ENCODE measurements at places on chromosomes 6 and 20.
A peak's percentile ranks its signal among the peaks of the same experiment; 100 is the strongest.

GRCh38 chr6:154123155-154123956 is 84.3 kb downstream of the OPRM1 start:
- DNase-seq, result no peak

DNA sequence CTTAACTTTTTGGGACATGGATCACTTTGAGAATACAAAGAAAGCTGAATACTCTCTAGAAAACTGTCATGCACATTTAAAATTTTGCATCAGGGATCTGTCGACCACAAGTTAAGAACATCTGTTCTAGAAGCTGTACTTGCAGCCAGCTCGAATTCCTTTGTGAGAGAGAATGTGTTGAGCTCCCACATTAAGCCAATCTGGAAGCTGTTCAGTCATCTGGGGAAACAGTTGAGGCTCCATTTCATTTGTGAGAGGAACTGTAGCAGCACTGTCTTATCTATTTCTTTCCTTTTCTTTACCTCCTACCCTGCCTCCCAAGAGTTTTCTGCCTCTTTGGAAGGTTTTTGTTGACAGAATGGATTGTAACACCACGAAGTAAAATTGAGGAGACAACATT is 50.8 kb downstream of the KAT14 start:
- no peak for DNase-seq

- DNase-seq, result no peak
Observed at GRCh38 chr6:110265273-110265672, 85.0 kb downstream of the CDC40 start.

DNA sequence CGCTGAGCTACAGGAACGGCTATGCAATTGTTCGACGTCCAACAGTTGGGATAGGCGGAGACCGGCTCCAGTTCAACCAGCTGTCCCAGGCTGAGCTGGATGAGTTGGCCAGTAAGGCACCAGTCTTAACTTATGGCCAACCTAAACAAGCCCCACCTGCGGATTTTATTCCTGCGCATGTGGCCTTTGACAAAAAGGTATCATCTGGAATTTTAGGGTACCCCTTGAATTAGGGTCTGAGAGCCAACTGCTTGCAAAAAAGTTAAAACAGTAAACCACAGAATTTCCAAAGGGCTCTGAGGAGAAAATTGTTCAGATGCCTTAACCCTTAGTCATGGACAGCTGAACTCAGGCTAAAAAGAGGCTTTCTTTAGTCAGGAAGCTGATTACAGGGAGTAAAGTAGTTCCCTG is 3.8 kb downstream of the EFHC1 start:
- peak; percentile 91 for DNase-seq

GRCh38 chr20:5627463-5628050 is 122.6 kb upstream of the SHLD1 start:
- no peak for DNase-seq

- no peak for DNase-seq
Observed at GRCh38 chr6:126076992-126077664, 90.8 kb downstream of the TRMT11 start.

DNA sequence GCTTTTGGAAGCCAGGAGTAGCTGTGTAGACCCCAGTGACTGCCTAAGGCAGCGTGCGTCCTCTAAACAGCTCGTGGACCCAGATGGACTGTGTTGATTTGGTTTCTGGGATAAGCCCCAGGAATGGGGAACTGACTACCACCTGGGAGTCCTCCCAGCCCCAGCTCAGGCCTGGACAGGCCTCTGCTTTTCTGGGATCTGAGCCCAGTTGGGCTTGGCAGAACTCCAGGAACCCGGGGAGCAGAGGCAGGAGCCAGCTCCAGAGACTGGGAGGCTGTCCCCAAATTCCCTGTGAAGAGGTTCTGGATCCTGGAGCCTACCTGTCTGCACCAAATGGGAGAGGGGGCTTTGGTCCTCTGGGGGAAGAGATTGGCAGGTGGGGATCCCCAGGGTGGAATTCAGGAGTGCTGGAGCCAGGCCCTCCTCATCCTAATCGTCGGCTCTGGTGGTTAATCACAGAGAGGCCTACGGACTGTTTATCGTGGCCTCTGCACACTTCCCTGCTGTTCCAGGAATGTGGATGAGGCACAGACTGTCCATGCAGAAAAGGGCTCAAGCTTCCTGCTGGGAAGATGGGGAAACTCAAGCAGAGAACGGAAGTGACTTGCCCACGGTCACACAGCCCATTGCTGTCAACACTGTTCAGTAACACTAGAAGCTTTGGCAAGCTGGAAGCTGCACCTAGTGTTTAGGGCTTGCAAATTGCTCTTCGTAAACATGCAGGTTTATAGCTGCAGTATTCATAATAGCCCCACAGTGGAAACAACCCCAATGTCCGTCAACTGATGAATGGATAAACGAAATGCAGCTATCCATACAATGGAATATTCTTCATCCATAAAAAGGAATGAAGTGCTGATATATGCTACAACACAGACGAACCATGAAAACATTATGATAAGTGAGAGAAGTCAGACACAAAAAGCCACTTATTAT is 100.6 kb downstream of the KCNB1 start:
- DNase-seq, result peak; percentile 87

DNA sequence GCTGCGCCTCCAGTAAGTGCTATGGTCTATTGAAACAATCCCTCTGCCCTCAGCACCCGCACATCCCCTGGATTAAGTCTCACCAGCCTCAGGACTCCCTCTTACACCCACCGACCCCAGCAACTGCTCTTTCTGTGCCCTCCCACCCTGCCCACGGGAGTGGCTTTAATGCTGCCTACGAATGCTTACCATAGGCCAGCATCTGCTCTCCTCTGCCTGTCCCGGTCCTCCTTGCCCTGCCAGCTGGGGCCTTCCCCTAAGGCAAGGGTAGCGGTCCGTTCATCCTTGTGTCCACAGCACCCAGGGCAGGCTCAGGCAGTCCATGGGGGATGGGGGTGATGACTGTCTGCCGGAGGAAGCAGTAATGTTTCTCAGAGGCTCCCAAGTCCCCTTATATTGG is 4.1 kb downstream of the EBF4 start:
- DNase-seq, result no peak

- DNase-seq, result no peak
Observed at GRCh38 chr6:51842804-51843378, 244.5 kb downstream of the PKHD1 start.

DNA sequence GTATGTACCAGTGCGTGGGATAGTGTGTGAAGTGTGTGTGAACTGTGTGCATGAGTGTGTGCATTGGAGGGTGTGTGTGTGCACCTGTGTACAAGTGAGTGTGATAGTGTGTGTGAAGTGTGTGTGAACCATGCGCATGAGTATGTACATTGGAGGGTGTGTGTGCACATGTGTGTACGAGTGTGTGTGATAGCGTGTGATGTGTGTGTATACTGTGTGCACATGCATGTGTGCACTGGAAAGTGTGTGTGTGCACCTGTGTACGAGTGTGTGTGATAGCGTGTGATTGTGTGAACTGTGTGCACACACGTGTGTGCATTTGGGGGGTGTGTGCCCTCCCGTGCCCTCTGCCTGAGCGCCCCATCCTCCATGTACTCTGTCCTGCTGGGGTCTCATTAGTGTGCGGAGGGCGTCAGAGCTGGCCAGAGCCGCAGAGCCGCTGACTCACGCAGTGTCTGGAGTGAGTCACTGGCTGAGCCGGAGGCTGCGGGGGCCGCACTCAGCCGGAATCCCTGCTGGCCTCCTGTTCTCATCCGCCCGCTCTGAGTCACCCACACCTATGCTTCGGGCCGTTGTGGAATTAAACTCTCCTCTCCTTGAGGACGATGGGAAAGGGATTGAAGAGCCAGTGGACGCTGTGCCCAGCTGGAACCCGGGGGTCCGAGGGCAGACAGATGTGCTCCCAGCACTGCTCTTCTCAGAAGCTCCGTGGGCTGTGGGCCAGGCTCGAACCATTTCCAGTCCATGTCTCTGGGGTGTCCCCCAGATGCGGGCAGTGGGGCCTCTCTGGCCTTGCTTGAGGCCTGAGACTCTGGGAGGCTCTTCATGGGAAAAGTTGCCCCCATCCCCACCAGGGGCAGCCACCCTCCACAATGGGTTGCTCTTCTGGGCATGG is 27.3 kb upstream of the STX16 start:
- DNase-seq, result peak; percentile 96

- DNase-seq, result no peak
Observed at GRCh38 chr6:131412960-131413830, 159.8 kb upstream of the ARG1 start.

- peak; percentile 25 for DNase-seq
Observed at GRCh38 chr6:117264692-117265409, 507 bp upstream of the VGLL2 start.

GRCh38 chr20:6075428-6076219 is 21.8 kb upstream of the LRRN4 start:
- peak; percentile 57 for DNase-seq

GRCh38 chr6:89045576-89045975 is 35.0 kb upstream of the PNRC1 start:
- DNase-seq, result no peak

- no peak for DNase-seq
Observed at GRCh38 chr6:166692723-166693302, 65.8 kb upstream of the RPS6KA2 start.

GRCh38 chr6:148830614-148831013 is 83.8 kb downstream of the UST start:
- no peak for DNase-seq

GRCh38 chr6:24430086-24430485 is 27.4 kb downstream of the MRS2 start:
- no peak for DNase-seq

DNA sequence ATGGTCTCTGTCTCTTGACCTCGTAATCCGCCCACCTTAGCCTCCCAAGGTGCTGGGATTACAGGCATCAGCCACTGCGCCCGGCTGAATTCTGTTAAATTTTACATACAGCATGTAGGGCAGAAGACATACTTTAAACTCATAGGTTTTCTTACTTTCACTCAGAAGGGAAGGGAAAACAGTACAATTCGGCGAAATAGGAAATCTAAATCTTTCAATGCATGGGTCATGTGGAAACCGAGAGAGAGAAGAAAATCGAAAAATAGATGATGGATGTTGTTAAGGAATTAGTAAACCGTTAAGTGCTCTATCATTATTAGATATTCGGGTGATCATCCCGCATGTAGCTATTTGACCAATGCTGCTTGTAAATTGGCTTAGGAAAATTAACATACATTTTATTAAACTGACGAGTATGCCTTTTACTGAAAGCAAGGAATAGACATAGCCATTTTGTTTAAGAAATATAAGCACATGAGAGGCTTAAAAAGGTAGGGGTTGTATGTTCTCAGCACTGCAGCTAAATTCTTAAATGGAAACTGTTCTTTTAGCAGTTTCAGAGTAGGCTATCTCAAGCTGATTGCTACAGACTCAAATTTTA is 164.7 kb upstream of the AGPAT4 start:
- no peak for DNase-seq

- DNase-seq, result no peak
Observed at GRCh38 chr6:92538275-92538674, 881.1 kb downstream of the EPHA7 start.

All from cardiac fibroblast (primary cell).